ENCODE measurements at places on chromosomes 11 and 22.

- peaks cover 1% of the 10 kb centered on the region for H3K4me1 ChIP-seq
- no peak for DNase-seq
- no peak overlapping the region for H3K4me3 ChIP-seq
- no peak overlapping the region for H3K27ac ChIP-seq
- peaks cover 25% of the 10 kb centered on the region for H3K27me3 ChIP-seq
These were observed 19.4 kb downstream of the IGLL5 start for GRCh38 chr22:22906907-22907550.

DNA sequence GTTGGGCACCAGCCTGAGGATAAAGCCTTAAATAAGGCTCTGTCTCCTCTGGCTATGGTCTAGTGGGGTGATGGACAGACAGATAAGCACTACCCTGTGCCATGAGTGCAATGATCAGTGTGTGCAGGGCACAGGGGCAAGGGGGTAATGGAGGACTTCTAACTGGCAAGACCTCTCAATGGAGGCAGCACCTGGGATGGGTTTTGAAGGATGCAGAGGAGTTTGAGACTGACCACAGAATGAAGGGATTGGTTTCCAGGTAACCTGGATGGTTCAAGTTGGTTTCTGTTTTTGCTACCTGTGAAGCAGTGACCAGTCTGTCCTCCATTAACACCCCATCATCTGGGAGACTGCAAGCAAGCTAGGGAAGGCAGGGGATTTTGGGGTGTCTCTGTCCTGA lies 27.8 kb upstream of the PICK1 start:
- no peaks in the 10 kb centered on the region for H3K4me1 ChIP-seq
- no peaks in the 10 kb centered on the region for H3K36me3 ChIP-seq
- DNase-seq = no peak
- H3K27me3 ChIP-seq = no peaks in the 10 kb centered on the region

- peaks cover 10% of the 10 kb centered on the region for H3K27me3 ChIP-seq
- no peaks in the 10 kb centered on the region for H3K4me1 ChIP-seq
- DNase-seq = no peak
- no peak overlapping the region for H3K27ac ChIP-seq
These were observed 47.3 kb upstream of the SLC35C1 start for GRCh38 chr11:45757672-45758071.

DNA sequence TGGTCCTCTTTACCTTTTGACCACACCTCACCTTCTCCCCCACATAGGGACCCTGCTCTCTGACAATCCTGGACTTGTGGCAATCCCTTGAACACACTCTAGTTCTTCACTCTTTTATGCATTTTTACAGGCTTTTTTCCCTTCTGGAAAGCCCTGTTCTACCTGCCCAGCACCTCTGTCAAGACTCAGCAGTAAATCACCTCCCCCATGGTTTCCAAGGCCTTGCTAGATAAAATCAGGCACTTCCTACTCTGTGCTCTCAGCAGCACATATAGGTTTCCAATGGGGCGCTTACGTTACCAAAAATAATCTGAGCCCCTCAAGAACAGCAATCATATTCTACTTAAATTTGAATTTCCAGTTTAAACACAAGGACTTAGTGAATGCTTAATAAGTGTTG lies 53.9 kb downstream of the ETS1 start:
- H3K4me1 ChIP-seq = peaks cover 14% of the 10 kb centered on the region
- no peak overlapping the region for H3K27ac ChIP-seq
- no peak for DNase-seq

- H3K4me1 ChIP-seq = no peaks in the 10 kb centered on the region
- no peaks in the 10 kb centered on the region for H3K27me3 ChIP-seq
- no peaks in the 10 kb centered on the region for H3K36me3 ChIP-seq
- H3K27ac ChIP-seq = no peak overlapping the region
- H3K4me3 ChIP-seq = no peak overlapping the region
These were observed 186.5 kb downstream of the SBF2 start for GRCh38 chr11:10107497-10107896.
